Right cardiac atrium (tissue), 5 donors: ENCODE measurements at places on chromosomes 16 and 17.

- DNase-seq, result peak; percentile 88
Measured at GRCh38 chr17:49548051-49548505, 27.6 kb upstream of the NXPH3 start.

- DNase-seq, result peak; percentile 39
Measured at GRCh38 chr17:51119415-51120356, 982 bp downstream of the SPAG9 start.

DNA sequence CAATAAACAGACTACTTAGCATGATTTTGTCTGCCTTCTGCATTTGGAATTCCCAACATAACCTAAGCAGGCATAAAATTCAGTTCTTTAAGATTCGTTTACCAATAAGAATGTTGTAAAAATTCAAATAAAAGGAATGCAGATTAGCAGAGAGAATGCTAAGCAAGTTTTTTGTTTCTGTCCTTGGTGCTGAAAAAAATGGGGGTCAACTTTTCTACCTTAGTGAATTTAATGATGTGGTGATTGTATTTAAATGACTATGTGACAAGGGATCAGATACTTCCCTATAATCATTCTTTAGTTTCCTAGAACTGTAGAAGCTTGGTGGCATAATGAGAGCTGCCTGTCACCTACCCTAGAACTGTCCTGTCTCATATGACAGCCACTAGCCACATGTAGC is 159.5 kb downstream of the RBFOX1 start:
- no peak for DNase-seq

GRCh38 chr17:77862890-77863813 is 95.4 kb upstream of the TNRC6C start:
- DNase-seq, result no peak

- peak; percentile 86 for DNase-seq
Measured at GRCh38 chr17:74972107-74972972, at the start of gene HID1. TSS of gene HID1 (minus strand) at chr17:74972759. CDS start at chr17:74972656, 103 bp downstream.

- DNase-seq, result no peak
Measured at GRCh38 chr17:52899235-52899634, 740.7 kb upstream of the CA10 start.

DNA sequence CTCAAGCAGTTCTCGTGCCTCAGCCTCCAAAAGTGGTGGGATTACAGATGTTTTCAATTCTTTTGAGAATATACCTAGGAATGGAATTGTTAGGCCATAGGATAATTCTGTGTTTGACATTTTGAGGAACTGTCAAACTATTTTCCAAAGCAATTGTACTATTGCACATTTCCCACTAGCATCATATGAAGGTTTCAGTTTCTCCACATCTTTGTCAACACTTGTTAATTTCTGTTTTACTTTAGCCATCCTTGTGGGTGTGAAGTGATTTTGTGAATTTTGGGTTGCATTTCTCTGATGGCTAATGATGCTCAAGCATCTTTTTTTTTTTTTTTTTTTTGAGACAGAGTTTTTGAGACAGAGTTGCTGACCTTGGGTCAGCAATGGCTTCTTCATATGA is 6.2 kb downstream of the NT5M start:
- no peak for DNase-seq

GRCh38 chr16:3012828-3013420 is at the start of gene CLDN9:
TSS of gene CLDN9 (plus strand) at chr16:3012923. CDS start at chr16:3013363, 440 bp downstream.
- no peak for DNase-seq

DNA sequence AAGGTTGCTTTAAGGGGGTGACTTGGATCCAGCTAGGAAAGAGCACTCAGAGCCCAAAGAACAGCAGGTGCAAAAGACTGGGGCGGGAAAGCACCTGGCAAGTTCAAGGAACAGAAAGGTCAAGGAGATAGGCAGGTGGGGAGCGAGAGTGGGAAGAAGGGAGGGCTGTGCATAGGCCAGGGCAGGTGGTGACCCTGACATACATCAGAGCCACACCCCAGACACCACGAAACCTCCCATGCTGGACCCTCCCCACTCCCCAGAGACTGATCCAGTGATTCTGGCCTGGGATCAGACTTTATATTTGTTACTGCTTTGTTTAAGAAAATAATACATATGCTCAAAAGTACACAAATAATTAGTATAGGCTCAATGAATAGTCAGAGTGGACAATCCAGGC is 48.5 kb upstream of the RBFOX3 start:
- DNase-seq, result no peak

GRCh38 chr16:24279982-24280515 is 23.9 kb downstream of the CACNG3 start:
- no peak for DNase-seq
